ENCODE measurements at places on chromosomes 12 and 14.

- DNase-seq, result peak; percentile 36
Measured at GRCh38 chr14:102538602-102539543, 29.3 kb upstream of the ANKRD9 start.

DNA sequence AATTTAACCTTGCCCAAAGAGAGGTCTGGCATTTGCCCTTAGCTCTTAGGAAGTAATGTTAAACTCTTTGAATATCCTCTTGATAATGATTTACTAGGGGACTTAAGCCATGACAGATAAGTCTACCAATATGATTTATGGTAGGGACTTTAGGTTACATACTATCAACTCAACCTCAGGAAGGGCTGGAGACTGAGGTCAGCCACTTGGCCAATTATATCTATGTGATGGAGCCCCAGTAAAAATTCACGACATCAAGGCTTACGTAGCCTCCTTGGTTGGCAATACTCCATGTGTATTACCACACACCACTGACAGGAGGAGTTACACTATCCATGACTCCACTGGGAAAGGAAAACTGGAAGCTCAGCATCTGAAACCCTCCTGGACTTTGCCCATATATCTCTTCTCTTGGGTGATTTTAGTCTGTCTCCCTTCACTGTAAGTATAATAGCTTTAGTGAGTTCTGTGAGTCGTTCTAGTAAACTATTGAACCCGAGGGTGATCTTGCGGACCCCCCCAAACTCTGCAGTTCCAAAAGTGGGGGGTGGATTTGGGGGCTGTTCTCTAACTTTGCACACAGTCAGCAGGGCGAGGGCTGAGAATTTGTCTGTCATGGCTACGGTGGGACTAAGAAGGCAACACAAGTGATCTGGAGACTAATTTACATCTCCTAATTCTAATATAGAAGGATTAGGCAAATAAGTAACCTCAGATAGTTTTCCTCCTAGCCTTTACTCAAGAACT lies 62.3 kb downstream of the R3HDM2 start:
- DNase-seq, result no peak

GRCh38 chr14:95497561-95498011 lies 18.9 kb downstream of the SYNE3 start:
- no peak for DNase-seq

DNA sequence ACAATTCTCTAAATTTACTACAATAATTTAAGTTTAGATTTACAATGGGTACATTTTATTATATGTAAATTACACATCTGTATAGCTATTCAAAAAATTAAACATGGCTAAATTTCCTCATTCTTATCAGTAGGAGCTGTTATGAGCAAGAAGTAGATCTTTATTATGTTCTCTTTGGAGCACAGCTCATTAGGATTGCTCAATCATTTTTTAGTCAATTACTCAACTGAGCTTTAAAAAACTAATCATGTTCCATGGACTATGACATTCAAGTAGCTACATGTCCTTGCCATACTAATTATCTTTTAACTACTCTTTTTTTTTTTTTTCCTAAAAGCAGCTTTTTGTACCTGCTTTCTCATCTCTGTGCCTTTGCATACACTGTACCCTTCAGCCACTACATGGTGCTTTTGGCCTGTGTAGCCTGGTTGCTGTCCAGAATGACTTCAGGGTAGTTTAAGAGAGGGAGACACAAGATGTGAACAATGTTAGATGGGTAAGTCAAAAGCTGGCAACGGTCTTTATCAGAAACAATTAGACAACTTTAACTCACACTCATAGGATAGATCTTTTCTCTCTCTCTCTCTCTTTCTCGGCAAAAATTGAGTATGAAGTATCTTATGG lies 69.0 kb downstream of the SSPN start:
- DNase-seq, result no peak

- DNase-seq, result no peak
Measured at GRCh38 chr14:39773387-39774126, 341.3 kb upstream of the FBXO33 start.
